Posterior cingulate gyrus (tissue), 11 donors: ENCODE measurements at places on chromosomes 7 and 10.

- no peak for DNase-seq
Observed at GRCh38 chr7:83873459-83873858, 224.5 kb upstream of the SEMA3E start.

GRCh38 chr7:7977774-7978173 is 9.2 kb downstream of the GLCCI1 start:
- no peak for DNase-seq

- no peak for DNase-seq
Observed at GRCh38 chr10:7810443-7810842, 7.9 kb upstream of the TAF3 start.

GRCh38 chr10:59362144-59362958 is at the start of gene FAM13C:
FAM13C (minus strand) TSS chr10:59362549; CDS start chr10:59362460, 89 bp downstream.
- DNase-seq, result peak; percentile 97

DNA sequence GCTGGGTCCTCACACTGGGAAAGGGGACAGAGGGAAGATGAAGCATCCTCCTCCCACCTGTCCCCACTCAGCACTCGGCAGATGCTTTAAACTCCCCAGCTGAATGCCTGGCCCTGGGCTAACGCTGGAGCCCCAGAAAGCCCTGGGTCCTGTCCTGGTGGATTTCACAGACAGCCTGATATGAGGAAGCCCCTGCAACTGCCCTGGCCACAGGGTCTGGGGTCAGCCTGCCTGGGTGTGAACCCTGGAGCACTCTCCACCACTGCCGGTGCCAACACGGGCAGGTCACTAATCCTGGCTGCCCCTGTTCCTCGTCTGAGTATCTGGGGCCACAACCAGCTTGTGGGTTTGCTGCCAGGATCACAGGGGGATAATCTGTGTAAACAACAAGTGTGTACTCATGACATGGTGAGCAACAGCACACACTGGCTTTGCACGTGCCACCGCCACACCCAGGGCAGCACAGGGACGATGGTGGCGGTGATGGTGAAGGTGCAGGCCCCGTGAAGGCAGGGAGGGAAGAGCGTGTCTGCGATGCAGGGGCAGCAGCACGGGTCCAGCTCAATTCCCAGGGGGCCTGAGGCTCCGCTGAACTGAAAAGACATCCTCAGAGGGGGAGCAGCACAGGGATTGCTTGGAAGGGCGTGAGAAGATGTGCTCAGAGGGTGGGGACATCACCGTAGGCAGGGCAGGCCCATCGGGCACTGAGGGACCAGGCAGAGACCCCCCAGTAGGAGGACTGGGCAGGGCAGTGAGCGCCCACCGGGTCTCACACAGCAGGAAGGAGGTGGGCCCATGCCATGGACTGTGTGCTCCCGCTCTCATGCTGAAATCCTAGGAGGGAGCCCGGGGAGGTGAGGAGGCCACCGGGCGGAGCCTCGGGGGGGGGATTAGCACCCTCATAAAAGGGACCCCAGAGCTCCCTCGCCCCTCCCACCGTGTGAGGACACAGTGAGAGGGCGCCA is 238.7 kb downstream of the MAD1L1 start:
- peak; percentile 77 for DNase-seq

- peak; percentile 67 for DNase-seq
Observed at GRCh38 chr10:84540617-84541288, 212.4 kb downstream of the CCSER2 start.

DNA sequence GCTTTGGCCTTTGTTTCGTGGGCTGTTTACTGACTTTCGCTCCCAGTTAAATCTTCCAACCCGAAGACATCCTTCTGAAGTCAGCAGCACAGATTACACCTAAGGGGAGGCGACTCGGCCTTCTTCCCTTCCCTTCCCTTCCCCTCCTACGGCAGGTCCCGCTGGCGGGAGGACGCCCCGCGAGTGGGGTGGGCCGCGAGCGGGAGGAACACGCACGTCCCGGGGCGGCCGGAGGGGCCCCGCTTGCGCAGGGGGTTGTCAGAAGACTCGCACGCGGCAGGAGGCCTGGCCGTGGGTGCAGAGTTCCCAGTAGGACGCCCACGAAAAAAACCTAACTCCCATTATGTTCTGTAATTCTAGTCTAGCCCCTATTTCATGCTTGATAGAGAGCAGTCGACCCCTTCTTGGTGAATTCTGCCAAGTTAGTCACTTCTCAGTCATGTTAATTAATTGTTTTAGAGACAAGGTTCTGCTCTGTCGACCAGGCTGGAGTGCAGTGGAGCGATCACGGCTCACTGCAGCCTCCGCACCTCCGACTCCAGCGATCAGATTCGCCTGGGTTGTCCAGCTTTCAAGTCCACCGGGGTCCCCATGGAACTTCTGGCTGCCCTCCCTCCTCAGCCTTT is 19.2 kb upstream of the ZNF32 start:
- no peak for DNase-seq
